ENCODE measurements at places on chromosomes 5 and 9. TPM values are rescaled to one million over a fixed set of nuclear protein-coding genes. Genes with fewer than 3 reads are reported as not detected.
A peak's percentile ranks its signal among the peaks of the same experiment; 100 is the strongest.

DNA sequence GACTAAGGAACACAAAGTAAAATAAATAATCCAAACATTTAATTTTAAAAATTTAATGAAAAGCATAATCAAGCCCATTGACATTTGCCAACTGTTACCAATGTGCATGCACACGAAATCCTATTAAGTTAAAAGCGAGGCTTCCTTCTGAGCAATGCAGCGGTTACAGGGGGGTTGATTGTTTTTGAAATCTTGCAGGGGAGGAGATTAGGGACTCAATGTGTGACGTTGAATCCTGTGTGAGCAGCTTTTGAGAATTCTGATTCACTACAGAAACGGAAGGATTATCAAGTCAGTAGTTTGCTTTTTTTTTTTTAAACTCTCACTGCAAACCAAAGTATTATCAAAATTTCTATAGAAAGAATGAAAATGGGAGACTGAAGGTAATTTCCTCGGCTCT is 109.5 kb downstream of the PRKACG start:
- peaks cover 14% of the 10 kb centered on the region for H3K4me1 ChIP-seq
- H3K27ac ChIP-seq, result no peak overlapping the region
- no peak overlapping the region for H3K4me3 ChIP-seq
- DNase-seq, result no peak

DNA sequence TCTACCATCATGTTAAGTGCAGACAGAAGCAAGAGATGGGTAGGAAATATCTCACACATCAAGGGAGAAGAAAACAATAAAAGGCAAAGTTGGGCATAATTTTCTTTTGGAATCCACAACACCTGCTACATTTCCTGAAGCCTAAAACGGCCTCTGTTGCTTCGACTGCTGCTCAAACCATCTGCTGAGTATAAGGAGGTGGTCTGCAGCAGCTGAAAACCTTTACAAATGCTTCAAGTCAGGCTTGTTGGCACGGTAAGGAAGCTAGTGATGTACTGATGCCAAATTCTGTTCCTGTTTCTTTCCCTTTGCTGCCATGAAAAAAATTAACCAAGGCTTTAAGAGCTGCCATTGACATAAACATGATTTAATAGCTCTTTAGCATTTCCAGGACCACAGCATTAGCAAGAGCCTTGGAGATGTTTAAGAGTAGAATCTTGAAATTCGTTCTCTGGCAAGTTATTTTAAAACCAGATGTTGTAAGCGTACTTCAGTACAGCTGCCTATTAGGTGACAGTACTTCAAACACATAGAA is 75.6 kb downstream of the DMRTA1 start:
- no peak overlapping the region for H3K4me3 ChIP-seq
- H3K27me3 ChIP-seq, result no peaks in the 10 kb centered on the region
- H3K4me1 ChIP-seq, result no peaks in the 10 kb centered on the region
- H3K36me3 ChIP-seq, result no peaks in the 10 kb centered on the region
- DNase-seq, result no peak

- H3K36me3 ChIP-seq, result peaks cover 35% of the 10 kb centered on the region
- H3K27ac ChIP-seq, result peak overlapping the region; percentile 68
- H3K4me1 ChIP-seq, result peaks cover 70% of the 10 kb centered on the region
- no peak for DNase-seq
- H3K27me3 ChIP-seq, result peaks cover 4% of the 10 kb centered on the region
- H3K4me3 ChIP-seq, result peak overlapping the region; percentile 52
Measured at GRCh38 chr9:35662437-35662836, 2.6 kb downstream of the ARHGEF39 start.

GRCh38 chr5:137209232-137209809 is 289.8 kb downstream of the SPOCK1 start:
- no peaks in the 10 kb centered on the region for H3K36me3 ChIP-seq
- no peak overlapping the region for H3K27ac ChIP-seq
- no peak for DNase-seq
- no peaks in the 10 kb centered on the region for H3K27me3 ChIP-seq

DNA sequence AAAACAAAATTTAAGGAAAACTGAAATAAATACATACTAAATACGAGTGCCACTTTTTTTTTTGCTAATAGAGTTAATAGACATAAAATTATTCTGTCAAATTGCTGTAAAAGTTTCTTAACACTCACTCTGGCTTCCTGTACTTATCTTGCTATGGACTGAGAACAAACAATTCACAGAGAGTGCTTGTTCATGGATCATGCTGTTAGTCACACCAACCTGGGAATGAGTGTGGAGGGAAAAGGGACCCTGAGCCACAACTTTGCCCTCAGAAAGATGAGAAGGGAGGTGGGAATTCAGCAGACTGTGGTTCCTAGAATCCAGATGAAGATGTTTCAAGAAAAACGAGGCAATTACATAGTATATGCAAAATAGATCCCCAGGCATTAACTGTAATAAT is 246.9 kb downstream of the FBXL7 start:
- H3K4me1 ChIP-seq, result no peaks in the 10 kb centered on the region
- H3K36me3 ChIP-seq, result no peaks in the 10 kb centered on the region
- no peaks in the 10 kb centered on the region for H3K27me3 ChIP-seq
- DNase-seq, result no peak
- H3K27ac ChIP-seq, result no peak overlapping the region

DNA sequence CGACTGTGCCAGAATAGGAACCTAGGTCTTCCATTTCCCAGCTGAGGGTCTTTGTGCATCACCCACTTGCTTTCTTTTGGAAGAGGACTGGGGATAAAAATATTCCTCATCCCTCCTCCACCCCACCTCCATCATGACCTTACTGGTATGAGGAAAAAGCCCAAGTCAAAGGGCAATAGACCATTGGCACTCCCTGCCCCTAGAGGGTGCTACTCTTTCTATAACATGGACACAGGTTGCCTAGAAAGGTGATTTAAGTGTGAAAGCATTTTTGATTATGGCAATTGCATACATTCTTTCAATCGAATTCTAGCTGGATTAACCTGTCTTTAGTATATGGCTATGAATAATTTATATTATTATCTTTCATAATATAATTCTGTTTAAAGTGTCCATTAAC is 22.8 kb upstream of the ZNF618 start:
- peaks cover 5% of the 10 kb centered on the region for H3K27me3 ChIP-seq
- no peak for DNase-seq
- H3K36me3 ChIP-seq, result no peaks in the 10 kb centered on the region
- H3K4me1 ChIP-seq, result no peaks in the 10 kb centered on the region
- no peak overlapping the region for H3K27ac ChIP-seq

- no peaks in the 10 kb centered on the region for H3K27me3 ChIP-seq
- H3K4me1 ChIP-seq, result no peaks in the 10 kb centered on the region
- no peak overlapping the region for H3K4me3 ChIP-seq
- no peak for DNase-seq
Measured at GRCh38 chr5:26245321-26245720, 793.1 kb downstream of the CDH9 start.

DNA sequence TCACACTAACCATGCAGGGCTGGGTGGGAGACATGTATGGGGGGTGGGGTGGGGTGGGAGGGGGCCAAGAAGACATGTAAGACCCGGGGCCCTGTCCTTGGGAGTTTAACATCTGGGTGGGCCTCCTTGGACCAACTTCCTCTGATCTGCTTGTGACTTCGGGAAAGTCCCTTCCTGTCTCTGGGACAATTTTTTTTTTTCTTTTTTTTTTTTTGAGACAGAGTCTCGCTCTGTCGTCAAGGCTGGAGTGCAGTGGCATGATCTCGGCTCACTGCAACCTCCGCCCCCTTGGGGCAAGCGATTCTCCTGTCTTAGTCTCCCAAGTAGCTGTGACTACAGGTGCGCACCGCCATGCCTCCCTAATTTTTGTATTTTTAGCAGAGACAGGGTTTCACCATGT is 23.8 kb upstream of the IER5L start:
- no peak overlapping the region for H3K4me3 ChIP-seq
- peaks cover 6% of the 10 kb centered on the region for H3K27me3 ChIP-seq
- H3K4me1 ChIP-seq, result peaks cover 4% of the 10 kb centered on the region
- H3K36me3 ChIP-seq, result no peaks in the 10 kb centered on the region
- no peak for DNase-seq
- H3K27ac ChIP-seq, result no peak overlapping the region

- no peak overlapping the region for H3K27ac ChIP-seq
- H3K27me3 ChIP-seq, result peaks cover 3% of the 10 kb centered on the region
- no peak for DNase-seq
Measured at GRCh38 chr9:99726758-99727157, 94.9 kb upstream of the NR4A3 start.

- DNase-seq, result no peak
- H3K27me3 ChIP-seq, result peaks cover 34% of the 10 kb centered on the region
- H3K4me1 ChIP-seq, result no peaks in the 10 kb centered on the region
- no peak overlapping the region for H3K27ac ChIP-seq
Measured at GRCh38 chr5:73464016-73464745, 15.6 kb upstream of the FOXD1 start.

GRCh38 chr5:146667633-146668272 is 151.8 kb upstream of the GPR151 start:
- DNase-seq, result no peak
- no peaks in the 10 kb centered on the region for H3K4me1 ChIP-seq
- no peak overlapping the region for H3K27ac ChIP-seq
- no peaks in the 10 kb centered on the region for H3K36me3 ChIP-seq
- no peak overlapping the region for H3K4me3 ChIP-seq

- H3K4me1 ChIP-seq, result no peaks in the 10 kb centered on the region
- no peaks in the 10 kb centered on the region for H3K36me3 ChIP-seq
- H3K27ac ChIP-seq, result no peak overlapping the region
Measured at GRCh38 chr5:112634166-112634565, 103.5 kb upstream of the APC start.

- DNase-seq, result no peak
- no peak overlapping the region for H3K27ac ChIP-seq
- peaks cover 8% of the 10 kb centered on the region for H3K36me3 ChIP-seq
- peaks cover under 1% of the 10 kb centered on the region for H3K4me1 ChIP-seq
Measured at GRCh38 chr9:95468791-95469190, 48.0 kb downstream of the PTCH1 start.

DNA sequence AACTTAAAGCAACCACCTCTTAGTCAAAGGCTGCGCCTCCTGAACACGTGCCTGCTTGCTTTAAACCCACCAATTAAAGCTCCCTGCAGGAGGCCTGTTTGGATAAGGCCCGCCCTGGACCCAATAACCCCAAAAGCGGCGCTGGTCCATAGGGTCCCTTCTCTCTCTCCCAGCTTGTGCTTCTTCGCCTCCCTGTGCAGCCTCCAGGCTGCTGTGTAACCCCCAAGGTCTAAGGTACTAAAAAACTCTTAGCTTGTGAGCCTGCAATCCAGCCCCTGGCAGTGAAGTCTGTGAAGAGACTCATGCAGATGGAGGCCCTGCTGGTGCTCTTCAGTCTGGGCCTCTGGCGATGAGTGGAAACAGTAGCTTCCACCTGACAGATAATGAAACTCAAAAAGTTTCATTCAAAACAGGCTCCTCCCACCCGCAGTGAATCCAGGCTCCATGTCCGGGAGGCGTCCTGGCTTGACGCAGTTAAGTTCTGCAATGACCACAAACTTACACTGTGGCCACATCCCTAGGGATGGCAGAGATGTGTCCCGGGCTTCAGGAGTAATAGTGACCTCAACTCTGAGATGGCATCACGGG is 97.3 kb downstream of the PRRT1B start:
- peaks cover 60% of the 10 kb centered on the region for H3K4me1 ChIP-seq
- peak; percentile 83 for DNase-seq
- H3K36me3 ChIP-seq, result peaks cover 66% of the 10 kb centered on the region
- H3K27me3 ChIP-seq, result no peaks in the 10 kb centered on the region
- H3K4me3 ChIP-seq, result peak overlapping the region; percentile 76

DNA sequence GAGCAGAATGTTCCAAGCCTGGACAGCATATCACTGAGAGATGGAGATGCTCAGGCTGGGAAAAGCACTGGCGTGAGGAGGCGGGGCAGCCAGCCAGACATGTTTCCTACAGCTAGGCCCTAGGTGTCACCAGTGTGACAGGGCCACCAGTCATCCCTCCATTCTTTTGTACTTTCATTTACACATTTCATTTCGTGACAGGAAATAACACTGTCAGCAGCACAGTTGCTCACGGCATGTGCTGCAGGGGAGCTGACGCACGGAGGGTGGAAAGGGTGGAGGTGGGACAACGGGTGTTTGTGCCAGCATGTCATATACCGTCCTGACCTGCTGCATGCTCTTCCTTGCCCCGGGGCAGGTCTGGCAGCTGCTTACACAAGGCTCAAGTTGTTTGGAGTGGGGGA is 14.8 kb upstream of the CEMIP2 start:
- peak; percentile 94 for DNase-seq
- peaks cover 43% of the 10 kb centered on the region for H3K4me1 ChIP-seq
- H3K36me3 ChIP-seq, result peaks cover 2% of the 10 kb centered on the region
- H3K4me3 ChIP-seq, result peak overlapping the region; percentile 80
- H3K27me3 ChIP-seq, result no peaks in the 10 kb centered on the region

DNA sequence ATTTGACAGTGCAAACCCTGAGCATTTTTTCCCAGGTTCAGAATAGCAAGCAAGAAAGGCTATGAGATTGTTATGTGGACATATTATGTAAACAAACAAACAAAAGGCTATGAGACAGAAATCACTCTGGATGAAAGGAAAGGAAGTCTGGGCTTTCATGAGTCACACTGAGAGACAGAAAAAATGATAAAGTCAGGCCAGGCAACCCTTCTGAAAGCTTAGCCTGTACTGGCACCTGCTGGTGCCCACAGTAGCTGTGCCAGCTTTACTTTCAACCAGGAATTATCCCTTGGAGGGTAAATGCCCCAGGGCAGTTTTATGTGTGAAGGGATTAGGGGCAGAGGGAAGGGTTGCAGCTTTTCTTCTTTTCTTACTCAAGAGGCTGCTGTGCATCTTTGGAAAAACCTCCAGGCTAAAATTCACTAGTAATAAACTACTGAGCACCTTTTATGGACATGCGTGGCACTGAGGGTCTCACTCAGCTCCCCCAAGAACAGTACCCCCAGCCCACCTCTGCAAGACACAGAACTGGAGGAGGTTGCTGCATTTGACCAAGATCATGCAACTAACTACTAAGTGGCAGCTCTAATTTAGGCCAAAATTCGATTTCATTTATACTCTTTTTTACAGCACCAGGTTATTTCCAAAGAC is 41.7 kb downstream of the ACTL7B start:
- no peak for DNase-seq
- H3K27me3 ChIP-seq, result peaks cover 7% of the 10 kb centered on the region
- no peak overlapping the region for H3K4me3 ChIP-seq
- H3K27ac ChIP-seq, result no peak overlapping the region
- H3K36me3 ChIP-seq, result no peaks in the 10 kb centered on the region

DNA sequence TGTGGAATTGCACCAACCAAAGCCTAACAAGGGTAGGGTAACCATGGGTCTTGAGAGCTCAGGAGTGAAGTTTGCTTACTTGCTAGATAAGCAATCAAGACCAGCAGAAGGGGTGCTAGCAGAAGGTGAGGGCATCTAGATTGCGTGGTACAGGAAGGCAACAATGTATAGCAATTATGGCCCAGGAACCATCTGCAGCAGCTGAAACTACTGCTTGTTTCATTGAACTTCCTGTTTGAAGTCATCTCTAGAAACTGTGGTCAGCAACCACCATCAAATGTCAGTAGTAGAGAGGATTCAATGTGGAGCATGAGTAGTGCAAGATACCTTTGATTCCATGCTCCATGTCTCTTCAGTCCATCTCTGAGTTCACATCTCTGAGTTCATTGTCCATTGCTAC is 462.1 kb upstream of the GRAMD2B start:
- H3K4me1 ChIP-seq, result no peaks in the 10 kb centered on the region
- H3K27ac ChIP-seq, result no peak overlapping the region
- no peaks in the 10 kb centered on the region for H3K36me3 ChIP-seq
- H3K27me3 ChIP-seq, result no peaks in the 10 kb centered on the region

The SEMA4D gene
- 368 TPM for total RNA-seq

The STXBP1 gene
- total RNA-seq, result 26.5 TPM

The GRHPR gene
- total RNA-seq, result 76.5 TPM

The CCL19 gene
- total RNA-seq, result not detected

Measured in activated CD4-positive, alpha-beta T cell treated with anti-CD3 and anti-CD28 coated beads, Interleukin-2, amount 10 ng/mL, durations not matched to agents 24 days and 14 days (primary cell).